ENCODE measurements at places on chromosomes 7 and 10. TPM values are rescaled to one million over a fixed set of nuclear protein-coding genes. Genes with fewer than 3 reads are reported as not detected.
A peak's percentile ranks its signal among the peaks of the same experiment; 100 is the strongest.

GPR26 gene
- total RNA-seq: not detected

VIM gene
- total RNA-seq: 1,842 TPM

NYAP1 gene
- total RNA-seq: 1.6 TPM

LIPN gene
- total RNA-seq: 7.1 TPM

WASHC2A gene
- 44.5 TPM for total RNA-seq

RNF32 gene
- total RNA-seq: 2.8 TPM

ZP3 gene
- total RNA-seq: 7.5 TPM

SHOC2 gene
- total RNA-seq: 77.5 TPM

DNA sequence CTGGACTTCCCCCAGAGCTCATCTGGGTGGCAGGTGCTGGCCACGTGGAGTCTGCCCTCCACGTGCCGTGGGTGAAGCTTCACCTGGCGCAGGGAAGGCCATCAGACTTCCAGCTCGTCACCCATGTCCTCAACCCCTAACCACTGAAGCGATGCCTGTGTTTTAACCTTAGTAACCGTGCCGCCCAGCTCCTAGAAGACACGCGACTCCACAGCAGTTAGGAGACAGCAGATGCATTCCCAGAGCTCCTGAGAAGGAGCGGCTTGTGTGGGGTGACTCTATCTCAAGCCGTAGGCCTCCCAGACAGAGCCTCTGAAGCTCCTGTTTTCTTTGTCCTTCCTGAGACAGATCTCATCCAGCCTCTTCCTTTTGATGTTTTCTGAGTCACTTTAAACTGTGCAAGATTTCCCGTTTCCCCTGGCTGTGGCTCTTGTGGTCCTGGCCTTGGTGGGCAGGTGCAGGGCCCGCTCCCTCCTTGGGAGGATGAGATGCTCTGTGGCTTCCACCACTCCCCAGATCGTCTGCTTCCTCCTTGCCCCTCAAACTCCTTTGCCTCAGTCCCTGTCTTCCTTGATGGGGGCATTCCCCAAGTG is 41.4 kb upstream of the AP5Z1 start:
- DNase-seq: no peak

DNA sequence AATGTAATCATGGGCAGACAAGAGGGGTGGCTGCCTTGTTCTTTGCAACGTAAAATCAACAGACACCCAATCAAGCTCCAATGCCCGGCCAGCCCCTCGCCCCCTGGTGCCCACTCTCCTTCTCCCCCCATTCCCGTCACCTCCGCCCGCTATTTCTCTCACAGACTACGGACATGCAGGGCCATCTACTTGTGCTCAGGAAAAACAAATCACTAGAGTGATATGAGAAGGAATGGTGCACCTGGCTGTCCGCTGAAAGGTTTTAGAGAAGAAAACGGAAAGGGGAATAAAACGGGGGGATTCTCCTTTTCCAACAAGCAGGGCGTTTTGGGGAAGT is 396 bp downstream of the GRM8 start:
- no peak for DNase-seq

GRCh38 chr10:11145495-11145855 is 127.8 kb downstream of the CELF2 start:
- peak; percentile 90 for DNase-seq

DNA sequence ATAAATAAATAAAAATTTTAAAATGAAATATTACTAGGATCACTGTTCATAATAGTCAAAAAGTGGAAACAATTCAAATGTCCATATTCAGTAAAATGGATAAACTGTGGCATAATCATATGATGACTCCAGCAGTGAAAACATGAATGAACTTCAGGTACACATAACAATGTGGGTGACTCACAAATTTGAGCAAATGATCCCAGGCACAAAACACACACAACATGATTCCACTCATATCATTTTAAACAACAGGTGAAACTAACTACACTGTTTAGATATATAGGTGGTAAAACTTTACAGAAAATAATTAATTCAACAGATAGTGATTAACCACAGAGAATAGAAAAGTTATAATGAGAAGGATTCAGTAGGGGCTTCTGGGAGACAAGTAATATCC is 14.7 kb upstream of the SAMD8 start:
- no peak for DNase-seq

- no peak for DNase-seq
Measured at GRCh38 chr10:61215246-61215645, 237.9 kb downstream of the TMEM26 start.

GRCh38 chr7:106064771-106065574 is 47.1 kb downstream of the SYPL1 start:
- DNase-seq: peak; percentile 83

- no peak for DNase-seq
Measured at GRCh38 chr10:59362959-59363381, 621 bp upstream of the FAM13C start.

DNA sequence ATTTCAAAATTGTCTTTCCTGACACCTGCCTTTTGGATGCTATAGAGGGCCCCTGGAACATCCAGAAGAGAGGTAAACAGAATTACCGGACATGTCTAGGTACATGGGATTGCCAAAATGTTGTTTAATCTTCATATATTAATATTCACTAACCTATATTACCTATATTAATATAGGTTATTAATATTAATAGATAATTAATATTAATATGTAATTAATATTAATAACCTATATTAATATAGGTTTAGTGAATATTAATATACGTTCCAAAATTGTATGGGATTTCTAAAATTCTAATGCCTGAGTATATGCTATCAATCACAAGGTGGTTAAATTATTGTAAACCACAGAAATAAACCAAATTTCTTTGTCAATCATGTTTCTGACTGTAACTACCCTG is 17.4 kb downstream of the TOMM7 start:
- no peak for DNase-seq

DNA sequence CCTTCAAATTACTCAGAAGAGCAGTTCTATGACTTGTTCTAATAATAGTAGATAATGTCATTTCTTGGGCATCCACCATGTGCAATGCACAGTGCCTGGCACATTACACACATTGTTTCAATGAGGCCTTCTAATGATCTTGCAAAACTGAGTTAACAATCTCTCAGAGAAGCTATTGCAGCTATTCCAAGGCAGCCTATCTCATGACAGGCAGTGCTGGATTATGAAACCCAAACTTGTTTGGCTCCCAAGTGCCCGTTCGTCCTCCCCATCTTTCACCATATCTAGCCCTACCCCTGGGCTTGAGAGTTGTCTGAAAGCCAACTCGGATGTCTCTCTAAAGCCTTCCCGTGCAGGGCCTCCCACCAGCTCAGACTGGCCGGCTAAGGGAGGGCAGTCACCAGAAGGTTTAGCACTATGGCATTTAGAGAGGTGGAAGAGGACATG is 405.1 kb downstream of the PLXNA4 start:
- DNase-seq: no peak

- DNase-seq: no peak
Measured at GRCh38 chr7:49762666-49763065, 10.8 kb upstream of the VWC2 start.

DNA sequence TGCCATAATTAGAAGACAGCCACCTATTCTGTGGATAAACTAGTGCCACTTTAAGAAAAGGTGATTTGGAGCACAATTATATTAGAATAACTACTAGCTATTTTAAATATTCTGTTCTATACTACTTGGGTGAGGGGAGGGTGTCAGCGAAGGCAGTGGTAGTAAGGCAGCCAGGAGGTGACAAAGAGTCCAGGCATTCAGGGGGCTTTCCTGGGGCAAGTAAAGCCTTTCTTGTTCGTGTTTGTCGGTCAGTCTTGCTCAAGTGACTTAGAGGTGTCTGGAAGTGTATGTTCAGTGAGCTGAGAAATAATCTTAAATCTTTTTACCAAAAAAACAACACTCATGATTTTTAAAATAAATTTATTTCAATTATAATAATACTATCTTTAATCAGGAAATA is 34.4 kb downstream of the ADD3 start:
- DNase-seq: no peak

- DNase-seq: no peak
Measured at GRCh38 chr10:74081941-74082718, 68.5 kb downstream of the AP3M1 start.

- DNase-seq: no peak
Measured at GRCh38 chr7:79531116-79531515, 77.6 kb upstream of the MAGI2 start.
